HFFc6 (cell line): ENCODE measurements at places on chromosomes 1 and 21.

GRCh38 chr1:117660271-117660965 lies 54.6 kb downstream of the TENT5C start:
- no peak for DNase-seq
- H3K36me3 ChIP-seq: no peaks in the 10 kb centered on the region
- H3K4me1 ChIP-seq: peaks cover 19% of the 10 kb centered on the region
- peak overlapping the region; percentile 25; the same call in 1 of the 2 replicates for H3K4me3 ChIP-seq
- no peak overlapping the region for H3K27ac ChIP-seq
- peaks cover 5% of the 10 kb centered on the region for H3K27me3 ChIP-seq

DNA sequence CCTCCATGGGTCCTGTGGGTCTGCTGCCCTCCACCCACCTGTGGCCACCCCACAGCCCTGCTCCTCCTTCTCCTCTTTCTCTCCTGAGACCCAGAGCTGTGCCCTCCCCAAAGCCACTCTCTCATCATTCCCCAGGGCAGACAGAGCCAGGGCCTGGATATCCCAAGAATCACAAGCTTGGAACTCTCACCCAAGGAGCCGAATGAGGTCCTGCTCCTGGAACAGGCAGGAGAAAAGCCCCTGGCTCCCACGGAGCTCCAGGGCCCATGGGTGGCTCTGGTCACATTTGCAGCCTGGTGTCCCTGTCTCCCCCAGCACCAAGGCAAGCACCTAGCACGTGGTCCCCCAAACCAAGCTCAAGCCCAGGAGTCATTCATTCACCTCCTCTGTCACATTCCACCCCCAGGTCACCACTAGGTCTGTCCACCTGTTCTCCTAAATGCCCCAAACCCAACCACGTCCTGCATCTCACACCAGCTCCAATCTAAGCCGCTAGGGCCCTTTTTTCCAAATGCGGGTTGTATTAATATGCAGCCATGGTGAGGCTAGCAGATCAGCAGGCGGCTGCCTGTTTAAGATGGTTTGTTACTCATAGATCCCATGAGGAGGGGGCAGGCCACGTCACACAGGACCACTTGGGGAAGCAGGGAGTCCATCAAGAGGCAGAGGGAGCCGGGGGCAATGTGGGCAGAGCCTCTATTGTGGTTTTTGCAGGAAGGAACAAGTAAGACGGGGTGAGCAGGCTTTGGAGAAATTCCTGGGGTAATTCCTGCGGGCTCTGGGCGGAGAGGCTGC lies 215.5 kb upstream of the VAMP3 start:
- H3K27ac ChIP-seq: no peak overlapping the region
- H3K4me1 ChIP-seq: no peaks in the 10 kb centered on the region
- H3K27me3 ChIP-seq: peaks cover 37% of the 10 kb centered on the region
- DNase-seq: no peak
- peaks cover 15% of the 10 kb centered on the region for H3K36me3 ChIP-seq
- no peak overlapping the region for H3K4me3 ChIP-seq

DNA sequence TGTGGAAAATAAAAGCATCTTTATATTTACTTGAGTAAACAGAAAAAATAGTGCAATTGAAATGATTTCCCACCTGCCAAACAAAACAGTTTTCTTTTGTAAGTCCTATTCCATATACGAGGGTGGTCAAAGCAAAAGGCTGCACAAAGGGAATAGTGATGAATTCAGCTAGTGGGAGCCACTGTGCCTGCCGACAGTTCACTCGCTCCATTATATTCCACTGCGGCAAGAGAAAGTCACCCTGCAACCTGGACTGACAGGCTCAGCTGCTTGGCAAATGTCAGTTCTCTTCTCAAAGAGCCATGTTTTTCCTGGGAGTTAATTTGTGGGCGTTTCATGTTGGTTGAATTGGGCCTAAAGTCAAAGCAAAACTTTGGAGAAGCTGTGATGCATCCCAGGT lies 145.4 kb downstream of the LMO4 start:
- no peaks in the 10 kb centered on the region for H3K4me1 ChIP-seq
- no peak overlapping the region for H3K4me3 ChIP-seq
- no peak for DNase-seq
- H3K27me3 ChIP-seq: peaks cover 3% of the 10 kb centered on the region; the same call in 1 of the 2 replicates
- no peak overlapping the region for H3K27ac ChIP-seq
- H3K36me3 ChIP-seq: no peaks in the 10 kb centered on the region

GRCh38 chr1:246069581-246069980 lies 437.5 kb downstream of the SMYD3 start:
- H3K27me3 ChIP-seq: no peaks in the 10 kb centered on the region; the same call in 1 of the 2 replicates
- no peak overlapping the region for H3K27ac ChIP-seq
- peaks cover 31% of the 10 kb centered on the region for H3K4me1 ChIP-seq

- peaks cover 39% of the 10 kb centered on the region for H3K4me1 ChIP-seq
- DNase-seq: no peak
- peak overlapping the region; percentile 97 for H3K27ac ChIP-seq
Measured at GRCh38 chr1:30823627-30823968, 66.0 kb upstream of the LAPTM5 start.

- no peak overlapping the region for H3K27ac ChIP-seq
- no peaks in the 10 kb centered on the region for H3K36me3 ChIP-seq
- no peaks in the 10 kb centered on the region for H3K4me1 ChIP-seq
- no peak overlapping the region for H3K4me3 ChIP-seq
- no peak for DNase-seq
Measured at GRCh38 chr1:117631359-117632160, 25.7 kb downstream of the TENT5C start.

DNA sequence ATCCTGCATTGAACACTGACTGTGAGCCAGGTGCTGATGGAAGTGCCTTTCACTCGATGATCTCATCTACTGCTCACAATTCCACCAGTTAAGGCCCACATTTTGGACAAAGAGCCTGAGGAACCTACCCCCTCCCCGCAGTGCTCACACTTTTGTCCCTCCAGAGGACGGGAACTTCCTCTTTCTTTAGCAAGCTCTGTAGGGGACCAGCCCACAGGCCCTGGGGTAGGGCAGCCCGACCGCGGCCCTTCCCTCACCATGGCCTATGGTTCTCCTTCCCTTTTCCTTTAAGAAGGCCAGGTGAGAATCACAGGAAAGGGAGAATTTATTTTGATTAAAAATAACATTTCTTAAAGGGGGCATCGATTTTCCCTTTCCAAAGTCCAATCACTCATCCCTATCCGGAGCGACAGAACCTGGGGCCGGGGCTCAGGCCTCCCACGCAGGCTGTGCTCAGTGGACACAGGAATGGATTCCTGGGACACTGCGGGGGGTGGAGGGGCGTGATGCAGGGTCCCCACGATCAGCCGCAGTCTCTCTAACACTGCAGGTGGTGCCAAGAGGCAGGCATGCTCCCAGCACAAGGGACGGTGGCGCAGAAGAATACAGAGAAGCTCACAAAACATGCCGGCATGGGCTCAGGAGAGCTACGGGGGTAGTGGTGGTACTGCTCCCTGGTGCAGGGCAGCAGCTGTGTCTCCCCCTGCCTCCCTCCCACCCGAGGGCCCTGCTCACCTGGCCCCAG lies 8.9 kb upstream of the KCNE1 start:
- H3K4me1 ChIP-seq: peaks cover 74% of the 10 kb centered on the region
- no peak overlapping the region for H3K4me3 ChIP-seq
- H3K27me3 ChIP-seq: peaks cover 3% of the 10 kb centered on the region

GRCh38 chr1:64437453-64437852 lies 32.5 kb upstream of the CACHD1 start:
- H3K4me1 ChIP-seq: no peaks in the 10 kb centered on the region
- no peak for DNase-seq
- no peak overlapping the region for H3K27ac ChIP-seq
- H3K36me3 ChIP-seq: no peaks in the 10 kb centered on the region
- peaks cover 18% of the 10 kb centered on the region for H3K27me3 ChIP-seq

GRCh38 chr1:47584249-47584648 lies 146.4 kb downstream of the FOXD2 start:
- no peaks in the 10 kb centered on the region for H3K36me3 ChIP-seq
- peaks cover 5% of the 10 kb centered on the region for H3K4me1 ChIP-seq
- H3K4me3 ChIP-seq: no peak overlapping the region
- no peak for DNase-seq
- H3K27me3 ChIP-seq: peaks cover 22% of the 10 kb centered on the region

DNA sequence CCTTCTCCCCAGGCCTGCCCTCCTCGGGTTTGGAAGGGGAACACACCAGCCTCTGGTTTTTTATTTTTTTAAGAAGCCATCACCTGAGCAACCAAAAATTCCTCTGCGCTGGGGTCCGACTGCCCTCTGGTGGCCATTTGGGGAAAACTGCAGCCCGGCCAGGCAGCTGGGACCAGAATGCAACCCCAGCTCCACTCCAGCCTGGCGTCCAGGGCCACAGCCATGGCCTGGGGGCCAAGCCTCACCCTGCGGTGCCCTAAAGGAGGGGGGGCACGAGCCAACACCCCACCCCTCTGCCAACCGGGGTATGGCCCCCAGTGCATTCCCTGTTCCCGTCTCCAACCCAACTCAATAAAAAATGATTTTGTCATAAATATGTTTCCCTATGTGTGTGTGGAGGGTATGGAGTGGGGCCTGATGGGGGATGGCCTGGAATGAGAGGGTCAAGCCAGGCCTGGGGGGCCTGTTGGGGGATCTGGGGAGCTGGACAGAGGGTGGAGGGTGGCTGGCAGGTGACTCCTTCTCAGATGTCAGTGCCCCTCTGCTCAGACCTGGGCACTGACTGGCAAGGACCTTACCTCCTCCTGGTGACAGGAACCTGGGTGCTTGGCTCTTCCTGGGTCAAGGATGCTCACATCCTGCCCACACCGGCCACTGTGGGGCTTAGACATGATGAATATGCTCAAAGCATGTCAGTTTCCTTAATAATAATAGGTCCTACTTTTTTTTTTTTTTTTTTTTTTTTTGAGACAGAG lies 3.2 kb downstream of the GPR3 start:
- DNase-seq: peak; percentile 63
- 0 out of 2 replicates have a peak overlapping the region, but pooled peaks have one; percentile 24 for H3K4me3 ChIP-seq
- peak overlapping the region; percentile 54; the same call in 1 of the 2 replicates for H3K27ac ChIP-seq
- H3K27me3 ChIP-seq: peaks cover 3% of the 10 kb centered on the region; the same call in 1 of the 2 replicates
- H3K4me1 ChIP-seq: peaks cover 41% of the 10 kb centered on the region

DNA sequence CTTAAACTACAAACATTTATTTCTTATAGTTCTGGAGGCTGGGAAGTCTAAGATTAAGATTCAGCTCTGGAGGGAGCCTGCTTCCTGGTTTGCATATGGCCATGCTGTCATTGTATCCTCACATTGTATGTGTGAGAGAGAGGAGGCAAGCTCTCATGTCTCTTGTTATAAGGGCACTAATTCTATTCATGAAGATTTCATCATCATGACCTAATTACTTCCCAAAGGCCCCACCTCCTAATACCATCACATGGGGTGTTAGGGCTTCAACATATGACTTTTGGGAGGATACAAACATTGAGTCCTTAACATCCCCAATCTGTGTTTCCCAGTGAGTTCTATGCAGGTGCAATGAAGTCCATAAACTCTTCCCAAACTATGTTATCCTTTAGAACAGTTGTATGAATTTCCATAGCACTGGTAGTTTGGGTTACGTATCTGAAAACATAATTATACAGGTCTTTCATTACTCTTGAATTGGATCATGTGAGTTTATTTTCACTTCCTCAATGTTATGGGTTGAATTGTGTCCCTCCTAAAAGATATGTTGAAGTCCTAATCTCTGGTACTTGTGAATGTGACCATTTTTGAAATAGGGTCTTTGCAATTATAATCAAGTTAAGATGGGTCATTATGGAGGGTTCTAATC lies 124.2 kb downstream of the RUNX1 start:
- no peak overlapping the region for H3K27ac ChIP-seq
- no peak for DNase-seq
- H3K27me3 ChIP-seq: no peaks in the 10 kb centered on the region

DNA sequence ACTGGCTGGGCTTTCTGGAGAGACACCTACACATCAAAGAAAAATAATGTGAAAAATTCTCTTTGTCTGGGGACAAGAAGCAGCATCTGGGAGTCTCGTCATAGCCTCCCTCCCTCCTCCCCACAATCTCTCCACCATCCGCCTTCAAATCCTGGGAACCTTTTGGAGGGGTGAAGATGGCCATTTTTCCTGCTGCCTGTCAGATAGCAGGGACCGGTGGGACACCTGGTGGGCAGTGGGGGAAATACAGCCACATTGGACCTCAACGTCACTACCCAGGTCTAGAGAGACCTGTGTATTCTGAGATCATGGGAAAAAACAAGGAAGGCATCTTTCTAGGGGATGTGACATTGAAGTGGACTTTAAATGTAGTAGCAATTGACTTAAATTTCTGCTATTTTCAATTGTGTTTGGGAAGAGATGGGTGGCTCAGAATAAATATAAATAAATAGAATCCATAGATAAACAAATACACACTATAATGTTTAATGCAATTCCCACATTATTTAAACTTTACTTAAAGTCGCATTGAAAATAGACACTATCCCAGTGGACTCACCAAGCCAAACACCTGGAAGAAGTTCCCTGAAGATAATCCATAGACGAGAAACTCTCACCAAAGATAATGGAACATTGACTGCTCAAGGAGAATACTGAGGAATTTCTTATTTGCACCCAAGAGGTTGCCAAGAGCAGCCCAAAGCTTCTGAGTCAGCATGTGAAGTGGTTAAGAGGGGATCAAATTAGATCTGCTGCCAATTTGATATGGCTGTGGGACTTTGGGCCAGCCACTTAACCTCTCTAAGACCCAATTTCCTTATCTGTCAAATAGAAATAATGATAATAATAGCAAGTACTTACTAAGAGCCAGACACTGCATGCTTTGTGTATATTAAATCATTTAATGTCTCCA lies 147.6 kb upstream of the CAMK1G start:
- H3K4me3 ChIP-seq: no peak overlapping the region
- peaks cover 37% of the 10 kb centered on the region for H3K4me1 ChIP-seq
- DNase-seq: peak; percentile 80
- no peaks in the 10 kb centered on the region for H3K27me3 ChIP-seq

- DNase-seq: no peak
- H3K4me1 ChIP-seq: no peaks in the 10 kb centered on the region
- H3K4me3 ChIP-seq: no peak overlapping the region
- no peaks in the 10 kb centered on the region for H3K36me3 ChIP-seq
Measured at GRCh38 chr1:107806902-107807301, 158.1 kb downstream of the VAV3 start.

DNA sequence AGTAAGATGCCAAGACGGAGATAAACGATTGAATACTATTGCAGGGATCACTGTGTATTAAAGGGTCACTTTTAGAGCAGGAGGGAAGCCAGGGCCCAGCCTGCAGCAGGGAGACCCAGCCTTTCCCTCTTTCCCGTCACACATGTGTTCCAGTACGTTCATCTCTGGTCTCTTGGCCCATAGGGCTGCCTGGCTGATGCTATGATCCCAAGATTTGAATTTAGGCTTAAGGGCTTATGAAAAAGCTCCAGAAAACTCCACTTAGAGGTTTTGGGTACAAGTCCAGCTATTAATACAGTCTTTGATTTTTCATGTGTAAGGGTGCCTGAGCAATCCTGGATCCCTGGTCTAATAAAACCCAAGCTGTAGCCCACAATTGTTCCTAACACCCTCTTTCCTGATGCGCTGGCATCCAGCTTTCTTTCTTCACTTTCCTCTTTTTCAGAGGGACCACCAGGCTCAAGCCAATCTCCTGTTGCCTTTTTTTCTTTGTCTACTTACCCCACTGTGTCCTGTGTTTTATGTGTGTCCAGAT lies 359.6 kb upstream of the USP24 start:
- H3K27me3 ChIP-seq: peaks cover 2% of the 10 kb centered on the region; the same call in 1 of the 2 replicates
- no peak overlapping the region for H3K27ac ChIP-seq
- peaks cover 39% of the 10 kb centered on the region for H3K4me1 ChIP-seq
- no peak overlapping the region for H3K4me3 ChIP-seq

- H3K4me1 ChIP-seq: no peaks in the 10 kb centered on the region
- DNase-seq: no peak
- H3K27ac ChIP-seq: no peak overlapping the region
Measured at GRCh38 chr21:45713613-45714012, 70.1 kb downstream of the PCBP3 start.

GRCh38 chr1:75482951-75483350 lies 128.0 kb downstream of the SLC44A5 start:
- 0 out of 2 replicates have a peak, but pooled peaks cover 6% of the 10 kb centered on the region for H3K36me3 ChIP-seq
- no peak for DNase-seq
- no peak overlapping the region for H3K27ac ChIP-seq
- H3K27me3 ChIP-seq: no peaks in the 10 kb centered on the region
- no peak overlapping the region for H3K4me3 ChIP-seq

GRCh38 chr1:202088206-202088605 lies 34.5 kb upstream of the GPR37L1 start:
- H3K27ac ChIP-seq: no peak overlapping the region
- H3K4me3 ChIP-seq: no peak overlapping the region
- peaks cover 31% of the 10 kb centered on the region for H3K27me3 ChIP-seq
